ENCODE measurements at places on chromosomes 1 and 21.

DNA sequence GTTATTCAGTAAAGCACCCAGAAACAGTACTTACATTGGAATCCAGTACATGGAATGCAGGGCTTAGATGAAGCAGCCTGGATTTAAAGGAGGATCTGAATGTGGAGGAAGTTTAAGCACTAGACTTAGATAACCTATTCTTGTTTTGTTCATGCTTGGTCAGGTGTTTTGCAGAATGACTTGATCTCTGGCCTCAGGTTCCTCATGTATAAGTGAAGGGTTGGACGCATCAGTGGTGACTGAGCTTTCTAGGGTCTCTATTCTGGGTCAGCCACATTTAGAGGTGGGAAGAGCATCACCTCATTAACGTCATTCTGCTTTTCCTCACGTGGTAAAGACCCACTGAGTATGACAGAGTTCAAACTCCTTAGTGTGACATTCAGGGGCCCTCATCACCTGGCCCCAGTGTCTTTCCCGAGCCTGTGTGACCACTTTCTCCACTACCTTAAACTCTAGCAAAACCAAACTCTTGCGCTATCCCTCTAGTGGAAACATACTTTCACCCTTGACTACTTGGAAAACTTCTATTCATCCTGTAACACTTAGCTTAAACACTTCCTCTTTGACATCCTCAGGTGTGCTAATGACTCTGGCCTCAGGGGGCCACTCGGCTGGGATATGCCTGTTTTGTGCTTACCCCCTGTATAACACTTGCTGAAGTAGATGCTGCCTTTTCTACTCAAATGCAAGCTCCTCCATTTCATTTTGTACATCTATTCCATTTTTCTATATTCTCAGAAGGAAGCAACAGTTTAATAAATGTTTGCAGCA is 871 bp upstream of the ERICH3 start:
- DNase-seq = no peak

DNA sequence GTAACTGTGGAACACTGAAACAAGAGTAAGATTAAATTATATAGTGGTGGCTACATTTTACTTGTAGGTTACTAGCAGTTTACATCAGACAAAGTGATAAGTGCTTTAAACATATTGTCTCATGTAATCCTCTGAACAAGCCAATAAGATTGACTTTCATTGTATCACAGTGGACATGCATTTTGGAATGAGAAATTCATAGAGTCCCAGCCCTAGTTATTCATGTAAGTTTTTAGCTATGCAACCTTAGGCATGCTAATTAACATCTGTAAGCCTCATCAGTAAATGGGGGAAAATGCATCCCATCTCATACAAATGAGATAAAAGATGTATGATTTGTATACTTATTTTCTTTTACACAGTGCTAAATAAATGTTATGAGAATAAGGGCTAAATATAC is 1038.1 kb upstream of the ADGRL4 start:
- no peak for DNase-seq

GRCh38 chr1:15849775-15850324 is 2.3 kb downstream of the SPEN start:
- DNase-seq = no peak

- no peak for DNase-seq
Measured at GRCh38 chr1:224259986-224260385, 70.0 kb downstream of the NVL start.

DNA sequence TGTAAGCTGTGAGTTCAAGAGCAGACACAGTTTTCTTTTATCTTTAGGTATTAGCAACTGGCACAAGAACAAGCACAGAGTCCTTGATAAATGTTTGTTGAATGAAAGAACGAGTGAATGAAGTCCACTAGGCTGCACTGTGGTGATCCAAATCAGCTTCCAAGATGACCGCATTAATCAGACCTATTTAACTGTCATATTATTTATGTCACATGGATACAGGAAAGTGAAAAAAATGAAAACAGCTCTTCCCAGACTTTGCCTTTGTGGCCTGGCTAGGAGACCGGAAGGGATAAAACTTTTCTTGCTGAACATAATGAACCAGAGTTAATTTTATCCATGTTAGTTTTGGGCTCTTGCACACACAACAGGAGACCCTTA is 261.3 kb downstream of the TNR start:
- no peak for DNase-seq

GRCh38 chr21:37916310-37917051 is at the start of gene KCNJ6:
KCNJ6 (minus strand) TSS chr21:37916457; CDS start chr21:37840682, 75,775 bp downstream.
- DNase-seq = no peak

DNA sequence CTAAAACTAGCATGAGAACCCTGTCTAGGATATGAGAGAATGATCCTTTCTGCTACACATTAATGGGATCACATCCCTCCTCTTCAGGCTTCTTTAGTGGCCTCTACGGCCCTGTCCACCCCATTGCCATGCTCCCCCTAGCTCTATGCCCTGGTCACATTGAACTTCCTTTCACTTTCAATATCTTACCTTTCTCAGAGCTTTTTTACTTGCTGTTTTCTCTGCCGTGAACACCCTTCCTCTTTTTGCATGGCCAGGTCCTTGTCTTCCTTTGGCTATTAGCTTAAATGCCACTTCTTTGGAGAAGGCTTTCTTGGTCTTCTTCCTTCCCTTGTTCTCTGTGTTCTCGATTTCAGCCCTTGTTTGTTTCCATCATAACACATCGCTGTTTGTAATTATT is 97.4 kb downstream of the GIPC2 start:
- DNase-seq = no peak

- DNase-seq = no peak
Measured at GRCh38 chr21:34971656-34972055, 77.4 kb downstream of the RUNX1 start.

DNA sequence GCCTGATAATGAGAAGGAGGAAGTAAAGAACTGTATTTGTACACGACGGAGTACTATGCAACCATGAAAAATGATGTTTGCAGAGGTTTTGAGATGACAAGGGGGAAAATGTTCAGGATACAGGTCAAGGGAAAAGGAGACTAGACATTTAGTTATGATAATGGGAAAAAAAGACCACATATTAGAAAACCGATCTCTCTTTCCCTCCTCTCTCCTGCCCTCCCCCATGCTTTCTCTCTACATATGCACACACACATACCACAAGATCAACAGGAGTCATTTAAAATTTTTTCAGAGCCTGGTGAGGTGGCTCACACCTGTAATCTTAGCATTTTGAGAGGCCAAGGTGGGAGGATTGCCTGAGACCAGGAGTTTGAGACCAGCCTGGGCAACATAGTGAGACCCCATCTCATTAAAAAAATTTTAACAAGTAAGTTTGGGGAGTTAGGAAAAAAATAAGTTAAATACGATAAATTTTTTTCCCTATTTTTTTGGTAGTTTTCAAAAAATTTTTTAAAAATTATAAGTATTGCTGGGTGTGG is 44.5 kb downstream of the ECE1 start:
- DNase-seq = no peak

DNA sequence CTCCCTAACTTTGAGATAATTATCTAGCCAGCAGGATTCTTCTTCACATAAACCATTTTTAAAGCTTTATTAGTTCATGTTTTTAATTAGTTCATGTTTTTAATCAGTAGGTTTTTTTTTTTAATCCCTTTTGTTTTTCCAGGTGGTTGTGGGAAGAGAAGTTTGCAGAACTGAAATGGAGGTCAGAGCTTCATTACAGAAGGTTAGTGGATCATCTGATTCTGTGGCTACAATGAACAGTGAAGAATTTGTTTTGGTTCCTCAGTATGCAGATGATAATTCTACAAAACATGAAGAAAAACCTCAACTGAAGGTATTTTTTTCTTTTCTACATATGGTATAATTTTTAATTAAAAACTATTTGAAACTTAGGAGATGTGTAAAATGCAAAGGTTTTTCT is 59.7 kb downstream of the RABGAP1L start:
- no peak for DNase-seq

DNA sequence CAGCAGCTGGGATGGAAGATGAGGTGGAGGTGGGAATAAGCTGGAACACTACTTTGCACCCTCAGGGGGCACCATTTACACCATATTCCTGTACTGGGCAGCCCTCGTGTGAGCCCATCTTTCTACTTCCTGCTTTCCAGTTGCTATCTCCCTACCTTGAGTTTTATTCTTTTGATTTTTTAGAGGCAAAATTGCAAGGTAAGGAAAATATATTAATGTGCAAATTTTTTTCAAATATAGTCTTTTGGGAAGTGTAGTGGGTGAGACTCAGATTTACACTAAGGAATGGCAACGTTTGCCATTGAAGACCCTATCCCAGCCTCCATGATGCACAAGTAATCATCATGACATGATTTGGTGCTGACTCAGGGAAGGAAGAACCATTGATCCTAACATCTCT is 31.1 kb upstream of the DUSP23 start:
- DNase-seq = no peak

GRCh38 chr1:206575165-206575893 is 36.9 kb downstream of the EIF2D start:
- DNase-seq = no peak

- DNase-seq = no peak
Measured at GRCh38 chr1:3350506-3351261, 103.8 kb upstream of the ARHGEF16 start.

DNA sequence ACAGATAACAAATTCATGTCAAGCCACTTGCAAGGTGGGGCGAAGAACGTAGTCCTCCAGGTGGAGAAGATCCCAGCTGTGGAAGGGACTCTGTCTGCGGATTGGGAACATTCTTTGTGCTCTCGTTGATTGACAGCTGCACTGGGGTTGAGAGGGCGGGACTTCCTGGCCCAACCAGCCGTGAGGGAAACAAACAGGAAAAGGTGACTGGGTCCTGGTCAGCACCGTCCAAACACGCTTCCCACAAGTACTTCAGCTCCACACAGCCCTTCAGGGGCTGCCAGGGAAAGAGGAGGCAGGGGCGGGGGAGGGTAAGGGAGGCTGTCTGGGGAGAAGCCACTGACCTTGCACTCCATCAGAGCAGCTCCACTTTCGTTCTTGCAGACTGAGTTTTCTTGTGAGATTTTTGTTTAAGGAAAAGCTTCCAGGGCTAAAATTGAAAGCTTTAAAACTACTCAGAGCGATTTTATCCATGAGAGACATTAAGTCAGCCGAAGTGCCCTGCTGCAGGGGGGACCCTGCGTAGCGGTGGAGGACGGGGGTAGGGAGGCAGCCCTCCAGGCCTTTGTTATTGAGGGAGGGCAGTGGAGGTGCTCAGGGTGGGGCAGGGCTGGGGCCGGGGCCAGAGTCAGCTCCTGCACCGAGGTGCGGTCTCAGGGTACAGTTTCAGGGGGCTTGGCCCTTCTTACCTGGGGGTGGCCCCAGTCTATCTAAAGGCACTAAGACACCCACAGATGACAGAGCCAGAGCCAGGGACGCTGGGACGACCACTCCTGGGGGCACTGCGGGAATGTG is 21.6 kb upstream of the STUM start:
- no peak for DNase-seq

DNA sequence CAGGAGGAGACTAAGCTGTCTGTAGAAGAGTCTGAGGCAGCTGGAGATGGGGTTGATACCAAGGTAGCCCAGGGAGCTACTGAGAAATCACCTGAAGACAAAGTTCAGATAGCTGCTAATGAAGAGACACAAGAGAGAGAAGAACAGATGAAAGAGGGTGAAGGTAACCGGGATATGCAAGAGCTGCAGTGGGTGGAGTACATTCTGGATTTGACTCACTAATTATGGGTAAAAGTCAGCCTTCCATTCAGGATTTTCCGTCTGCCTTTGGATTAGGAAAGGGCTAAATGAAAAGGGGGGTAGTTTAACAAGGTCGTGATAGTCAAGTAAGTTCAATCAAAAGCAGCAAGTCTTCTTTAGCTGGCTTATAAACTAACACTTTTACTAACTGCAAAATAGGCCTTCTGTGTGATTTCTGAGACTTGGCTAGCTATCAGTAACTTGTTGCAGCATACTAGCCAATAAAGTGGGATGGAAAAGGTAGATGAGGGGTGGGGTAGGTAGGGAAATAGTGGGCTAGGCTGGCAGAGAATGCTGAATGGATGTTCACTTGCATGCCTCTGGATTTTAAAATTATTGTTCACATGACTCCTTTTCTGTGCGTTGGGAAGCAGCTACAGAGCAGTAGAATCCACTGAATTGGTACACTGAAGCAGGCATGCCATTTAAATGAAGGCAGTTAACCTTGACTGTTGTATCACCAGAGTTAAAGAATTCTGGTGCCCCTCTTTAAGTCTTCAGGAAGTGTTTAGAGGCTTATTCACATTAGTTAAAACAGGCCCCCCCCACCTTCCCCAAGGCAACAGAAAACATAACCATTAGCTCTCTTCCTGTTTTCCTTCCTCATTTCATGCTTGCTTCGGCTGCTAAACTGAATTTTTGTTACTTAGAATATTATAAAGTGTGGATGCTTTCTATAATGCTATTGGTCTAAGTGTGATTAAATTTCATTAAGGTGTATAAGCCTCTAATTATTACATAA is 15.4 kb downstream of the CCDC17 start:
- DNase-seq = no peak

DNA sequence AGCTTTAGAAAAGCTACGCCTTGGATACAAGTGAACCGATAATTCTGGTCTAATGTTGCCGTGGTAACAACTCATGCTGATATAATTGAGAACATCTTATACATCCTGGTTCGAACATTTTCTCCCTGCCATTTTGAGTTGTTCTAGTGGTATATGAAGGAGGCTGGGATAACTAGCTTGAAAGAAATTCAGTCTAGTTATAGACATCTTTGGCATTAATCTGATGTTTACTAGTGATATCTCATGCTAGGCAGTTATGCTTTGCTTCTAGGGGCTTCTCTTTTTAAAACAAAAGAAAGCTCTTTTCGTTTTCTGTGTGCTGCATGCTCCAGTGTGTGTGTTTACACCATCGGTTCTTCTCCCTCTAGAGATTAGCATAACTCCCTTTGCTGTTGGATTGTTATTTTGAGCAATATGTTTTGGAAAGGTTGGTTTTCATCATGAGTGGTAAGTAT is 20.5 kb downstream of the PRKACB start:
- DNase-seq = no peak

GRCh38 chr1:101276818-101277217 is 40.0 kb downstream of the S1PR1 start:
- DNase-seq = no peak

GRCh38 chr1:214329470-214330220 is 48.7 kb downstream of the SMYD2 start:
- no peak for DNase-seq

DNA sequence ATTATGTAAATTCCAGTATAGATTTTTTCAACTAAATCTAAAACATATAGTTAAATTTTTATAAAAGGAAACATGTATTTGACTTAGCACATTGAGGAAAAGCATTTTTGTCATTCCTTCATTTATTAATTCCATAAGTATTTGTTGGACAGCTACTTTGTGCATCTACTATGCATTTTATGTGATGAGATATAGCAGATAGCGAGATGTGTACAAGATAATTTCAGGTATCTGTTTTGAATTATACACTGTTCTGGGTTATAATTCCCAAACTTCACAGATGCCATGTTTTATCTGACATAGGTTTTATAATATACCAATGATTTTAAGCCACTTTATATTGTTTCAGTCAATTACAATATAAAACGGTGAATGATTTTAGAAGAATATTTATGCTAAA is 398.7 kb downstream of the USH2A start:
- no peak for DNase-seq

All from GOT3 (cell line).